ENCODE measurements at places on chromosomes 16 and 17.

- peaks cover 15% of the 10 kb centered on the region for H3K27me3 ChIP-seq
- peak overlapping the region; percentile 83 for H3K4me3 ChIP-seq
- H3K4me1 ChIP-seq, result peaks cover 6% of the 10 kb centered on the region
- no peaks in the 10 kb centered on the region for H3K36me3 ChIP-seq
- H3K27ac ChIP-seq, result peak overlapping the region; percentile 67
Measured at GRCh38 chr16:22296225-22297113, 740 bp upstream of the POLR3E start.

DNA sequence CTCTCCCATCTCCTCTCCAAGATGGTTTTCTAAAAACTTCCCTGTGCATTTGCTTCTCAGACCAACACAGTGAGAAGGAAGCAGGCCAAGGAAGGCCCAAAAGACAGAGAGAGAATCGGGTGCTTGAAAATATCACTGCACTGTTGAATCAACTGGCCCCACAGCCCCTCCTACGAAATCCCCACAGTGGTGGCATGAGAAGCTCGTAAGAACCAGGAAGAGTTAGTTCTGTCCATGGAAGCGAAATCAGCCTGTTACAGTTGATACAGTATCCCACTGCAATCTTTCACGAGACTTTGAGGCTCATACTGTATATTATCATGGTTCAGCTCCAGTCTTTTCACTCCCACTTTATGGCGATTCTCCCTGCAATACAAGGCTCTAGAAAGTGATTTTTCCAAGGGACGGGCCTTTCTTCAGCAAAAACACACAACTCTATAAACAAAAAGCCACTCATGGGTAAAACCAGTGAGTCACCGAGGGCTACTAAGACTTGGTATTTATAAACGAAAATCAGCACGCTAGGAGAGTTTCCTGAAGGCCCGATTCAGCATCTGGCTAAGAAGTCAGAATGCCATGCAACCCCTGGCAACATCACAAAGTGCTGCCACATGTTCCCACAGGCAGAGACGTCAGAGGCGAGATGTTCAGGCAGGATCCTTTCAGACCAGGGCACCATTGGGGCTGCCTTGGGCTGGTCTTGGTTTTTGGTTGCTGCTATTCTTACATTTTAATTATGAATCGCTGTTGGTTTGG is 185.7 kb downstream of the IRX5 start:
- H3K27me3 ChIP-seq, result peaks cover 8% of the 10 kb centered on the region
- DNase-seq, result no peak
- H3K4me3 ChIP-seq, result no peak overlapping the region
- no peak overlapping the region for H3K27ac ChIP-seq

- H3K4me1 ChIP-seq, result peaks cover 3% of the 10 kb centered on the region
- no peak overlapping the region for H3K4me3 ChIP-seq
- H3K27ac ChIP-seq, result no peak overlapping the region
- DNase-seq, result no peak
Measured at GRCh38 chr17:46878055-46878454, 26.7 kb downstream of the WNT9B start.

DNA sequence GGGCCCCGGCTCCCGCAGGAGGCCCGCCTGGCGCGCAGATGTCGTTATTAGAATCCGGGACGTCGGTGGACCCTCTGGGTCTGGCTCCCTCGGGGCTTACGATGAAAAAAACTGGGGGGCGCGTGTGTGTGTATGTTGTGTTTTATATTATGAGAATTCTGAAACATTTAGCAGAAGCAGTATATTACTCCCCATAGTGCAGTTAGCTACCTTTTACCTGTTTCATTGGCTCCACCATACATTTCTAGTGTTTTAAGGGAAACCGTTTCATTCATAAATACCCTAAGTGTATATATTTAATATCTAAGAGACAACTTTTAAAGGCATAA is 486 bp upstream of the DNAJA2 start:
- H3K4me1 ChIP-seq, result peaks cover 17% of the 10 kb centered on the region
- peaks cover 4% of the 10 kb centered on the region for H3K36me3 ChIP-seq
- H3K27me3 ChIP-seq, result peaks cover 10% of the 10 kb centered on the region
- H3K27ac ChIP-seq, result peak overlapping the region; percentile 53
- H3K4me3 ChIP-seq, result peak overlapping the region; percentile 91

- H3K27ac ChIP-seq, result no peak overlapping the region
- H3K27me3 ChIP-seq, result peaks cover 8% of the 10 kb centered on the region
- DNase-seq, result no peak
- H3K4me1 ChIP-seq, result no peaks in the 10 kb centered on the region
- H3K4me3 ChIP-seq, result no peak overlapping the region
- peaks cover 5% of the 10 kb centered on the region for H3K36me3 ChIP-seq
Measured at GRCh38 chr17:11503308-11504035, 94.8 kb upstream of the DNAH9 start.

DNA sequence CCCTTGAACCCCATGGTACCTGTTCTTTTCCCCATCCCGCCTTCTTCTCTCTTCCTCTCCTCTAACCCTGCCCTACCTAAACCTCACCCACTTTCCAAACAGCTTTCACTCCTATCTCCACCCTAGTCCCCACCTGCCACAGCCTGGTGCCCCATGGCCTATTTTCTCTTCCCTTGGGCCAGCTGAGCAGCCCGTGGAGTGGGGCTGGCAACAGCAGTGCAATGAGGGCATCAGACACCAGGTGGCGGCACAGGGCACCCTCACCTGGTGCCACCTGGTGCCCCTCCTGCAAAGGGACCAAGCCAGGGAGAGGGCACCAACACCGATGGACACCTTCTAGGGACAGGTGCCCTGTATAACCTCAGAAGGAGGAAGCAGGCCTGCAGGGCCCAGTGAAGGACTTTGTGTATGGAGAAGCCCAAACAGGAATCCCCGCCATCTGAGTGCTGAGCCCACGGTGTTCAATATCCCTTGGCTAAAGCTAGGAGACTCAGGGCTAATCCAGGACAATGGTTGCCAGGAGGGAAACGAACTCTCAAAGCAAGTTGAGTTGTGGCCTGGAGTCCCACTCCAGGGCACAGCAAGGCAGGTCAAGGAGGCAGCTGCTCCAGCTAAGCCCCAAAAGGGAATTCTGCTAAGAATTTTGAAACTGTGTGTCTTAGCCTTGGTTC is 4.0 kb upstream of the ABCC3 start:
- no peak overlapping the region for H3K4me3 ChIP-seq
- peak; percentile 67 for DNase-seq

- H3K27me3 ChIP-seq, result peaks cover 24% of the 10 kb centered on the region
- DNase-seq, result no peak
- peaks cover 72% of the 10 kb centered on the region for H3K36me3 ChIP-seq
Measured at GRCh38 chr16:66388350-66389139, 22.1 kb downstream of the CDH5 start.

- peaks cover 7% of the 10 kb centered on the region for H3K4me1 ChIP-seq
- peaks cover 24% of the 10 kb centered on the region for H3K36me3 ChIP-seq
- H3K4me3 ChIP-seq, result no peak overlapping the region
- H3K27me3 ChIP-seq, result peaks cover 5% of the 10 kb centered on the region
- H3K27ac ChIP-seq, result no peak overlapping the region
Measured at GRCh38 chr16:66342294-66342900, 24.1 kb upstream of the CDH5 start.
